ENCODE measurements at places on chromosomes 4 and X.

DNA sequence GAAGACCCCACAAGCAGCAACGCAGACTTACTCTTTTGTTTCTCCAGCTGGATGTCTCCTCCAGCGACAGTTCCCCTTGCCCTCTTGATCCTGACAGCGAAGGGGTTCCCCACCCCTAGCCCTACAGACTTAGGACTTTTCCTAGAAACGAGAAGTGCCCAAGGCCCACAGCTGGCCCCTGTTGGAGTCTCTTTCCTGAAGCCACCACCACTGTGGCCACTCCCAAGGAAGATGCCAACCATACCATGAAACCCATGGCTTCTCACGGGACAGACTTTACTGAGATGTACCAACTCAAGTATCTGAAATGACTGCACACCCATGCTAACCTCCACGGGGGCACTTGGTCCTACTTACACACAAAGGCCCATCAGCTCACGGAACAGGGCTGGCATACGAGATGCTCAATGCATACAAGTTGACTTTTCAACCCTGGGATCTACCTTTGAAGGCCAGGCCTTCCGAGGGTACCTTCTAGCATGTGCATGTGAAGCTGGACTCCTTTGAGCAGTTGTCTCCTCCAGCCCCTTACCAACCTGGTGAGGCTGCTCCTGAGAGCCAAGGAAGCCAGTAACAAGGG lies 924 bp upstream of the IRAK1 start:
- no peak for DNase-seq

DNA sequence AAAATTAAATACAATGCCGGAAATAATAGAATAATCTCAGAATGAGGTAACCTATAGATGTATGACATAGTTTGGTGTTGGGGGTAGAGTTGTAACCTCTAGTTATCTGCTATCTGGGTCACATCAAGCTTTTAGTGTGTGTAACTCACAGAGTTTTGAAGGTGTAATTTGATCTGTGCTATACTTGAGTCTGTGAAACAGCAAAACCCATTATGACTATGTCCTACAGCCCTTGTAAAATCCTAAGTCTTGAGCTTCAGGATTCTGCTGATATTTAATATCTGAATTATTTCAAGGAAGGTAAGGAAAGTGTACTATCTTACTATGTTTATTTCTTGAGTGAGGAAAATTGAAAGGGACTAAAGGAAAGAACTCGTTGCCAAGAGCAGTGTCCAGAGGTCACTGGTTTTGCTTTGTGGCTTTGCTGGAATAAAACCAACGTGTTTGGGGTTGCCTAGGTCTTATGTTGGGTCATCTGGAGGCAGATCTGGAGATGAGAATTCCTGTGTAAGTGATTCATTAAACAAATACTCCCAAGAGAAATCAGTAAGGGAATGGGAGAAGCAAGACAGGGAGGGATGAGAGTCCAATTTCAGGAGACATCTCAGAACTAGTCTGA lies 107.8 kb upstream of the CBLL2 start:
- no peak for DNase-seq

DNA sequence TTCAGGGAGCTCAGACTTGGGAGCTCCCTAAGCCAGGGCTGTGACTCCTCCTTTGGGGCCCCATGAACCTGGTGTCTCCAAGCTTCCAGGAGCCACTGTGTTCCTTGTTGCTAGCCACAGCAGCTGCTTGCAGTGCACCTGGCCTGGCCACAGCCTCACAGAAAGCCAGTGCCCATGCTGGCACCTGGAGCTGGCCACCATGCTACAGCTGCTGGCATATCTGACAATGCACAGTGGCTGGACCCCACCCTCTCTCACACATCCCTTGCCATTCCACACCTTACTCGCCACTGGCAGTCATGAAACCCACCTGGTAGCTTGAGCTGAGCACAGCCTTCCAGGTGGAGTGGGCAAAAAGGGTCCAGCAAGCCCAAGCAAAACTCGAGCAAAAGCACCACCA lies 441.7 kb downstream of the ARAP2 start:
- DNase-seq, result no peak

- no peak for DNase-seq
Observed at GRCh38 chr4:85544751-85545150, 69.8 kb downstream of the ARHGAP24 start.

- DNase-seq, result no peak
Observed at GRCh38 chr4:13766761-13767540, 139.4 kb upstream of the BOD1L1 start.

GRCh38 chr4:73311428-73311827 lies 52.8 kb upstream of the ANKRD17 start:
- no peak for DNase-seq

GRCh38 chr4:18075823-18076433 lies 54.4 kb upstream of the LCORL start:
- DNase-seq, result no peak

DNA sequence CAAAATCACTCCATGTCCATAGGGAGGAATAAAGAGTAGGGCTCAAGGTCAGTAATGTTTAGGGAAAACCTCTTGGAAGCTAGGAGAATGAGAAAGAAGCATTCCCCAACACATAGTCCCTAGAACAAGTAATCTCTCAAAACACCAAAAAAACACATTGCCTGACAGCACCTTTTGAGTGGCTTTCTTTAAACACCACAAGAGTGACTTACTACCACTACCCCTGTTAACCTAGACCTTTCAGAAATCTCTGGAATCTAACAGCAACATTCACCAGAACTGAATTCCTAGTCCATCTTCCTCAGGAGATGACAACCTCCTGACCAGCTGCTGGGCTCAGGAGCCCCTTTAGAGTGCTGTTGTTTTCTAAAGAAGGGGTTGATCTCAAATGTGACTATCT lies 142.2 kb downstream of the SOWAHB start:
- no peak for DNase-seq

GRCh38 chrX:149467461-149467860 lies 37.6 kb downstream of the IDS start:
- no peak for DNase-seq

DNA sequence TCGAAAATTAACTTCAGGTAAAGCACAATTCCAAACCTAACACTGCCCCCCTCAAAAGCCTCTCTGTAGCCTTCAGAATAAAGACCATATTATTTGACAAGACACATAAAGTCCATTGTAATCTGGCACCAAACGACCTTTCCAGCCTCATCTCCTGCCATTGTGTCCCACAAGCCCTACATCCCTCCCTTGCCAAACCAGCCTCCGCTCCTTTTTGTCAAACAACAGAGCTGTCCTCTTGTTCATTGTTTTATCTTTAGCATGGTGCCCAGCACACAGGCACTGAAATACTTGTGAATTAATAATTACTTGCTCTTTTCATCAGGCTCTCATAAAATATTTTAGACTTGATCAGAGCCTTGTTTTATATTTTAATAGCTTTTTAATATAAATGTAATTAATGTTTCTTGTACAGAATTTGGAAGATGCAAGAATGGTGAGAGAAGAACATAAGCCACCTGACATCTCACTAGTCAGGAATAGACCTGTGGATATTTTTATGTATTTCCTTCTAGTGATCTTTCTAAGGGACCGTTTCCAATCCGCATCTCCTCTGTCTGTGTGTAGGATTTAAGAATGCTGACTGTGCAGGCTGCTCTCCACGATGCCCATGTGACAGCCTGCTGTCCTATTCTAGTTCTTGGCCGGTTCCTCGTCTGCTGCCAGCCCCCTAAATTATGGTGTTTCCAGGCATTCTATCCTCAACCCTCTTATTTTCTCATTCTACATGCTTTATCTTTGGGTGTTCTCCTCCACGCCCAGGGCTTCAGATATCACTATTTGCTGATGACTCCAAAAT lies 3.0 kb upstream of the IRF2 start:
- DNase-seq, result no peak

DNA sequence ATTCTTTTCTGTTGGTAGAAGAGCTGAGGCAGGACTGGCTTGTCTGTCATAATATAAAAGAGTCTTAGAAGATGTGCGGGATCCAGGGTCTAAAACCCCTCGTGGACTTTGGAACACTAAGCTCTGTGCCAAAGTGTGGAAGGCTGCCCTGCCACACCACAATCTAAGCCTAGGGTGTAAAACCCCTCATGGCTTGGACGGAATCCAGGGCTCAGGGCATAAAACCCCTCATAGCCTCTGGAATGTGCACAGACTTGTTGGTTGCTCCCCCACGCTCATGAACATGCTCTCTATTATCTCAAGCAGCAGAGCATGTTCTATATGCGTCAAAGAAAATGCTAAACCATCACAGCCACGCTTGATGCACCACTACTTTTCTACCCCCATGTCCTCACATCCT lies 483.6 kb downstream of the GABRG1 start:
- DNase-seq, result no peak

GRCh38 chr4:3016961-3017360 lies 53.6 kb downstream of the GRK4 start:
- DNase-seq, result no peak

DNA sequence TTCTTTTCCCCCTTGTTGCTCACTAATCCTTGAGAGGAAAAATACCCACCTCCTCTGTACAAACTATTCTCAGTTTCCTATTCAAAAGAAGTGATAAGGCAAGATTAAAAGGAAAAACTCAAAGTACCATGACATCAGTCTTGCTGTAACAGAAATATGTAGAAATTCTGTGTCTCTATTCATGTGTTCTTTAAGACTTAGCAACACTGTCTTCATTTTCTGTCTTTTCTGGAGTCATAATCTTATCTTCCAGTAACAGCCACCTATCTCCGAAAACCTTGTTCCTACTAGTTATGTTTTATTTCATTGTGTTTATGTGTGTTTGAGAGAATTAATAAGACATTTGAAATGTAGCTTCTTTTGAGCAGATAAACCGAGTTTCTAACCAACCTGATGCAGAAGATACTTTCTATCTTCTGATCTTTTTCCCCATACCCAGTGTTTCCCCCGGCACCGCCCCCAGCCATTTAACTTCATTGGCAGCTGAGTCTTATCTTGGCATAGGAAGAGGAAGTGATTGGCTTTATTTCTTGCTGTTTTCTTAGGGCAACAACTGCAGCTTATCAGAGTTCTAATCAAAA lies 8.0 kb downstream of the FAM241A start:
- no peak for DNase-seq

GRCh38 chr4:89518259-89518658 lies 210.7 kb upstream of the GPRIN3 start:
- no peak for DNase-seq

- no peak for DNase-seq
Observed at GRCh38 chr4:15065516-15065915, 63.2 kb downstream of the CPEB2 start.

GRCh38 chr4:127846765-127847164 lies 33.9 kb upstream of the PLK4 start:
- no peak for DNase-seq

GRCh38 chrX:50609796-50610195 lies 139.2 kb upstream of the DGKK start:
- no peak for DNase-seq

DNA sequence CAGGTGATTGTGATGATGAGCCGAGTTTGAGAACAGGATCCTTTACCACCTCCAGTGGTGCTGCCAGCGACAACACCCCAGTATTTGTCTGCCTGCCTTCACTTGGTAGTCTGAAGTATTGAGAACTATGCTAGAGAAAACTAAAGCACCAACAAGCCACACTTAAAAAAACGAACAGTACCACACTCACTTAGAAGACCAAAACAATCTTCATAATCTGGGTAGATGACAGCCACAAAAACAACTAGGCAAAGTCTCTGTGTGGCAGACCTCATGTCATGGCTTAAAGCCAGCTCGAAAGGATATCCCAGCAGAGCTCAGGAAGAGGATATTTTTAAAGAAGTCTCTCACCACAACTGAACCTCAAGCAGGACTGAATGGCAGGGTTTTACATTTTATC lies 236.0 kb downstream of the GPC3 start:
- no peak for DNase-seq

GRCh38 chr4:188915175-188915574 lies 775.9 kb downstream of the TRIML1 start:
- DNase-seq, result no peak

Measured in GM13976 (cell line).